A549 treated with AZD2906 at 1 μM for 4 hours (cell line): ENCODE measurements at places on chromosomes 13 and 19. TPM values are rescaled to one million over a fixed set of nuclear protein-coding genes. Genes with fewer than 3 reads are reported as not detected.

Gene C19orf38
- 0.10 to 0.13 TPM in 2 of 5 replicates, not detected in the others for total RNA-seq

Gene ZNF829
- total RNA-seq: 0.29 to 0.40 TPM (median 0.39 TPM) in 5 replicates

Gene CALR3
- 0.07 to 0.14 TPM in 2 of 5 replicates, not detected in the others for total RNA-seq

Gene ZNF773
- total RNA-seq: 4.4 to 6.5 TPM (median 5.2 TPM) in 5 replicates

Gene GPR18
- not detected in 5 replicates for total RNA-seq

Gene RPS19
- total RNA-seq: 8,904 to 10,355 TPM (median 9,424 TPM) in 5 replicates

Gene VSTM1
- 0.43 to 0.83 TPM (median 0.50 TPM) in 5 replicates for total RNA-seq

Gene CEBPA
- 5.4 to 9.4 TPM (median 9.1 TPM) in 5 replicates for total RNA-seq

Gene PSG6
- total RNA-seq: 0.07 to 0.11 TPM in 2 of 5 replicates, not detected in the others

Gene TMEM238
- total RNA-seq: 2.0 to 9.6 TPM (median 7.8 TPM) in 5 replicates

Gene ZNF222
- total RNA-seq: 2.9 to 4.7 TPM (median 3.3 TPM) in 5 replicates

Gene URI1
- 80.4 to 106 TPM (median 85.8 TPM) in 5 replicates for total RNA-seq

Gene FCAR
- total RNA-seq: not detected in 5 replicates

Gene WDR87
- total RNA-seq: not detected in 5 replicates

Gene ACER1
- not detected in 5 replicates for total RNA-seq

Gene SLC5A5
- 0.23 to 0.41 TPM (median 0.29 TPM) in 5 replicates for total RNA-seq

Gene ZNF528
- total RNA-seq: 0.24 to 0.27 TPM in 2 of 5 replicates, not detected in the others

Gene PCDH17
- 0.01 TPM in 3 of 5 replicates, not detected in the others for total RNA-seq

Gene SLITRK6
- 0.15 to 0.23 TPM (median 0.21 TPM) in 5 replicates for total RNA-seq

Gene INSR
- total RNA-seq: 2.3 to 4.1 TPM (median 3.5 TPM) in 5 replicates

Gene SIGLEC14
- 0.08 to 0.15 TPM (median 0.08 TPM) in 3 of 5 replicates, not detected in the others for total RNA-seq

Gene GNA15
- 0.05 to 0.14 TPM (median 0.07 TPM) in 5 replicates for total RNA-seq

Gene LGALS14
- total RNA-seq: not detected in 5 replicates

Gene CABP5
- total RNA-seq: not detected in 5 replicates

Gene MBD3L2
- total RNA-seq: not detected in 5 replicates

Gene OLFM4
- total RNA-seq: 0.02 TPM in 1 of 5 replicates, not detected in the others

Gene SPC24
- total RNA-seq: 15.3 to 21.9 TPM (median 20.9 TPM) in 5 replicates

Gene ZNF253
- total RNA-seq: 0.03 TPM in 1 of 5 replicates, not detected in the others
